Activated gamma-delta T cell (primary cell): ENCODE measurements at places on chromosomes 16 and 17.

DNA sequence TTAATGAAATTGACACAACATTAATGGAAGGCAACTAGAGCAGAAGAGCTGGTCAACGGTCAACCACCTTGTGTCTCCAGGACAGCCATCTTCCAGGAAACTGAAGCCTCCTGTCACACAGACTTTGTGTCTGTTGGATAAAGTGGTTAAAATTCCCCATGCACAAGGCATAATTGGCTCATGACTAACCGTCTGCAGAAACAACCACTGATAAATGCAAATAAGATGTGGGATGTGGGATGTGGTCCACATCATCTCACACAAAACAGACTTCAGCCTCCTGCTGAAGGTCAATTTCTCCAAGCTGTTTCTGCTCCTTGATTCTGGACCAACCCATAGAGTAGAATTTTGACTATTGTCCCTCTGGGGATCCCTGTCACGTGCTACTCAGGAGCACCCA, 26.9 kb upstream of the XYLT1 start:
- no peak for DNase-seq

- no peak for DNase-seq
Observed at GRCh38 chr16:47995354-47995753, 160.4 kb downstream of the ABCC12 start.

DNA sequence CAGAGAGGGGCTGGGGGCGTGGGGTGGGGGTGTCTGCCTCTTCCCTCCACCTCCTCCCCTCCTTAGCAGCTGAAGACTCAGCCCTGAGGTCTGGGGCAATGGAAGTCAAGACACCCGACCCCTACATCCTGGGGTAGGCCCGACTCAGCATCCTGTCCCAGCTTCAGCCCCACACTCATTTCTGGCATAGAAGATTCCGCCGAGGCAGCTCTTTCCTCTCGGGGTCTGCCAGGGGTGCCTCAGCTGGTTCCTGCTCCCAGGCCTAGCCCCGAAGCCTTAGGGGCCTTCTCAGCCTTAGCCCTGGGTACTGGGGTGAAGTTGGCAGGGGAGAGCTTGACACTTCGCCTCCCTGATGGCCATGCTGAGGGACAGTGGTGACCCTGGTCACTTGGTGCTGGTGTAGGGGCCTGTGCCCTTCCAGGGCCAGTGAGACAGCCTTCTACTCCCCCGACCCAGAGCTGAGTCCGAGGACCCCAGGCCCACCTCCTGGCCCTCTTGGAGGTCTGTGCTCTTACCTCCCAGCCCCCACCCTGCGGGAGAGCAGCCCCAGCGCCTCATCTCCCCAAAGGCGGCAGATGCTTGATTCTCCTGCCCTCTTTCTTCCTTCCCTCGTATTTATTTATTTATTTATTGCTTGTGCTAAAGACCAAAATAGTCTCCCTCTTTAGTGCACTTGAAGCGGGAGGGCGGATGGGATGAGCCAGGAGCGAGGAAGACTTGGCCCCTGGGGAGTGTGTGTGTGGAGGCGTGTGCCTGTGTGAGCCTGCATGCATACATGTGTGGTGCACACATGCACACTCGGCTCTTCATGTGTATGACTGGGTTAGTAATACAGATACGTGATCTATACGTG, 42.5 kb downstream of the KCNJ12 start:
- DNase-seq, result no peak

DNA sequence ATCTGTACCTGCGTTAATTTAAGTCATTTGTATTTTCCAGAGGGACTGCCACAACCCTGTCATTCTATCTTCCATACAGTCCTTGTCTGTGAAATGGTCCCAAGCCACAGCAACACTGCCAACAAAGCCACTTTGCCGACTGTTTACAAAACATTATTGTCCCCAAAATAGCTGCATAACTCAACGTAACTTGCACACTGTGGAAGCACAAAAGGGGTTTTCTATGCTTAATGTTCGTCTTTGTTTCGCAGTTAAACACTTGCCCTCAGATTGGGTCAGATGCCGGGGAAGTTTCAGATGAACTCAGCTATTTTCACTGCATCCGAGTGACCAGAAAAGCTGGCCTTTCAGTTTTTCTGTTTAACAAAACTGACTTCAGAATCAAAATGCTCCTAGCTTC, 4.6 kb downstream of the SEC14L5 start:
- no peak for DNase-seq

- no peak for DNase-seq
Observed at GRCh38 chr16:72721981-72722380, 325.9 kb downstream of the ZFHX3 start.

DNA sequence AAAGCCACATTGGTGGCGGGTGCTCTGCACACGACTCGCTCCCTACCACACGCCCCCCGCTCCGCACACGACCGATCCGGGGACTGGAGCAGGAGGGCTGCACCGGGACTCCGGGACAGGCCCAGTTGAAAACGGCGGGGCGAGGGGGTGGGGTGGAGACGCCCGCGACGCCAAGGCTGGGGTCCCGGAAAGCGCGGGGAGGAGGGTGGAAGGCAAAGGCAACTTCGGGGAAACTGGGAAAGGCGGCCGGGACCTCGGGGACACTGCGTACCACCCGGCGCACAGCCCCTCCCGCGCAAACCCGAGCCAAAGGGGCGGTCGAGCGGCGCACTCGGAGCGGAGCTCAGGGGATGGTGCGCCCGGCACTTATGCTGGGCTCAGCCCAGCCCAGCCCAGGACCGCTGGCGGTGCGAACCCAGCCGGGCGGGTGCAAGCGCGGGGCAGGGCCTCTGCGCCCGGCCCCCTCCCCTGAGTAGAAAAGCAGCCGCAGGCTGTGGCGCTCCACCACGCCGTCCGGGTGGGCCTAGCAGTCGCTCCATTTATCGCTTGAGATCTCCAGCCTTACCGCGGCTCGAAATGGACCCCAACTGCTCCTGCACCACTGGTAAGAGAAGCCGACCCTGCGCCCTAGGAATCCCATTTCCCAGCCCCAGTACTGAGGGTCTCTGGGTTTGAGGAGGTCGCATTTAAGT, at the start of gene MT1M:
Gene MT1M (plus strand): TSS at position 504 of the 692 bp plus-strand sequence. CDS start 73 bp downstream, at position 577.
- DNase-seq, result no peak

DNA sequence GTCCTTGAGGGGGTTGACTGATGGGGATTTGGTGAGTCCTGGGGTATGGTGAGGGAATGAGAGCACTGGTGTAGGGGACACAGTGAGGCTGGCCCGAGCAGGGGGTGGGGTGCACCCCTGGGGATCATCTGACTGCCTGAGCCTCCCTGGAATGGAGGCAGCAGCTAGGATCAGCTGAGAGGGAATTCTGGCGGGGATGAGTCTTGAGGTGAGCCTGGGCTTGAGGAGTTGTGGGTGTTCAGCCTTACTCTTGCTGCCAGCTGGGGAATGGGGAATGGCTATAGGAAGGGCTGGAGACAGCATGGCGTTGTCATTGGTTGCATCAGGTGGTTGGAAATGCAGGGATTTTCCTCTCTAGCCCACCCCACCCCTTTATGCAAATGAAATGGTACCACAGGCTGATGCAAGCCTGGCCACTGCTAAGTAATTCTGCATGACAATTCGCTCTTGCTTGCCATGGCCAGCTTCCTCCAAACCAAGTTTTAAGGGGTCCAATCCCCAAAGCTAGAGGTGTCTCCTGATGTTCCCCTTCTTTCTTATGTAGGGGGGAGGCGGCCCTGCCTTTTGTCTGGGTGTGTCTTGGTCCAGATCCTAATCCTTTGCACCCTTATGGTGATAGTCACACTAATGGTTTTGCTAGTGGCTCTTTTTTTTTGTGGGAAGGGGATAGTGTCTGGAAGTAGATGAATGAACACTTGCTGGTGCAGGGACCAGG, 7.5 kb downstream of the NFE2L1 start:
- DNase-seq, result no peak

DNA sequence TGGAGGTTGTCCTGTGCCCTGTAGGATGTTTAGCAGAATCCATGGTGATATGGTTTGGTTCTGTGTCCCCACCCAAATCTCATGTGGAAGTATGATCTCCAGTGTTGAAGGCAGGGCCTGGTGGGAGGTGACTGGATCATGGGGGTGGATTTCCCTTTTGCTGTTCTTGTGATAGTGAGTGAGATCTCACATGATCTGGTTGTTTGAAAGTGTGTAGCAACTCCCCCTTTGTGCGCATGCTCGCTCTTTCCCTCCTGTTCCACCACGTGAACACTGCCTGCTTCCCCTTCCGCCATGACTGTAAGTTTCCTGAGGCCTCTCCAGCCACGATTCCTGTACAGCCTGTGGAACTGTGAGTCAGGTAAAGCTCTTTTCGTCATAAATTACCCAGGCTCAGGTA, 61.9 kb downstream of the ARHGAP17 start:
- no peak for DNase-seq

DNA sequence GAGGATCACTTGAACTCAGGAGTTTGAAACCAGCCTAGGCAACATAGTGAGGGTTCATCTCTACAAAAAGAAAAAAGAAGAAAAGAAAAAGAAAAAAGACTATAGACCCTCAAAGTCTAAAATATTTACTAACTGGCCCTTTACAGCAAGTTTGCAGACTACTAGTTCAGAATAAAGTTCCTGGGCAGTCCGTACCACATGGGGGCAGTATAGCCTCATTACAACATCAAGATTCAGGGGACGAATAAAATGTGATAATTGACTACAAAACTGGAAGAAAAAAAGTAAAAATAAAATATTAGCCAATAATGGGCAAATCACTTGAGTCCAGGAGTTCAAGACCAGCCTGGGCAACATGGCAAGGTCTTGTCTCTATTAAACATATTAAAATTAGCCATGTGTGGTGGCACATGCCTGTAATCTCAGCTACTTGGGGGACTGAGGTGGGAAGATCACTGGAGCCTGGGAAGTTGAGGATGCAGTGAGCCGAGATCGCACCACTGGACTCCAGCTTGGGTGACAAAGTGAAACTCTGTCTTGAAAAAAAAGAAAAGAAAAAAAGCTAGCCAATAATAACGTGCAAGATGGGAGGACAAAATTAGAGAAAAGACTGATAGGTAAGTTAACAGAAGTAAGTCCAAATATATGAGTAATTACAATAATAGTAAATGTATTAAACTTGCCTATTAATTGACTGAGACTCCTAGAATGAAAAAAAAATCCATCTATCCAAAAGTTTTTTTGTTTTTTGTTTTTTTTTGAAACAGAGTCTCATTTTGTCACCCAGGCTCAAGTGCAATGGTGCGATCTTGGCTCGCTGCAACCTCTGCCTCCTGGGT, 129.4 kb upstream of the SEC14L1 start:
- no peak for DNase-seq

GRCh38 chr16:85627089-85627488, 14.0 kb downstream of the GSE1 start:
- DNase-seq, result no peak
